Nucleus accumbens (tissue), 56 donors: ENCODE measurements at places on chromosomes 5 and 9.

DNA sequence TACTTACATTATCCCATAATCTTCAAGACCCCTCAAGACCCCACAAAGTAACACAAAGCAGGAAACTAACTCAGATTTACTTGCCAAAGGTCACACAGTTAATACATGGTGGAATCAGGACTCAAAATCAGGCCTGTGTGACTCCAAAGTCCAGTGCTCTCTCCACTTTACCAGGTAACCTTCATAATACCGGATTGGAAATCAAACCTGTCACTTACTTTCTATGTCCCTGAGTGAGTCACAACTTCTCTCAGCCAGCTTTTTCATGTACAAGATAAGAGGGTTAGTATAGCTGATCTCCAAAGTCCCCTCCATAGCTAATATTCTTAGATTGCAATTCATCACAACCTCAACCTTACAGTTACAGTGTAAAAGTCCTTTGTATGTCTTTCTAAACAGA is 17.1 kb downstream of the STRBP start:
- DNase-seq = no peak

DNA sequence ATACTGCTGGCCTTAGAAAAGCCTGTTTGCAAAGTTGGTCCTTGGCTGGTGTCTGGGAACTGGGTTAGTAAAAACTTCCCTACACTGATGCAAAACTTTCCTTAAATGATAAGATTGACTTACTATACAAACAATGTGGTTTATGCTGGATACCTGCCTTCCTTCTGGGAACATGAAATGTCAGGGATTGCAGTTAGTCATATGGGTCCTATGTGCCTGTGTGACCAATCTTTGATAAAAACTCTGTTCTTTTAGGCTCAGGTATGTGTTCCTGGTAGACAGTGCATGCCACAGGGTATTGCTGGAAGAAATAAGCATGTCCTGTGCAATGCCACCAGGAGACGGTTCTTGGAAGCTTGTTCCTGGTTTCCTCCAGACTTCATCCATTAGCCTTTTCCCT is 173.3 kb downstream of the RMI1 start:
- DNase-seq = no peak

- DNase-seq = no peak
Observed at GRCh38 chr5:68685863-68686262, 408.0 kb upstream of the SLC30A5 start.

DNA sequence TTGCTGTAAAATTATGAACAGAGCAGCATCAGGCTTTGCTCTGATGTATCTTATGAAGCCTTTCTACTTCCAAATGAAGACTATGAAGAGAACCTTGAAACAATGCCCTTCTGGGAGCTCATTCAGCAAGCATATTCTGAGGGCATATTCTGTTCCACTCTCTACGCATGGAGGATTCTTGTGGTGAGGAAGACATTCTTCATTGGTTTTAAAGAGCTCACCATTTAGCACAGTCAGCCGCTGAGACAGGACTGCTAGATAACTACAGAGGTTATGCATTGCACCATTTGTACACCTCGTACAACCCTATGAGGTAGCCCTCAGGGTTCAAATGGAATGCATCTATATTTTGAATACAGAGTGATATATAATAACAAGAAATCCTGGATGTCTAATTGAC is 61.0 kb downstream of the INVS start:
- DNase-seq = no peak

DNA sequence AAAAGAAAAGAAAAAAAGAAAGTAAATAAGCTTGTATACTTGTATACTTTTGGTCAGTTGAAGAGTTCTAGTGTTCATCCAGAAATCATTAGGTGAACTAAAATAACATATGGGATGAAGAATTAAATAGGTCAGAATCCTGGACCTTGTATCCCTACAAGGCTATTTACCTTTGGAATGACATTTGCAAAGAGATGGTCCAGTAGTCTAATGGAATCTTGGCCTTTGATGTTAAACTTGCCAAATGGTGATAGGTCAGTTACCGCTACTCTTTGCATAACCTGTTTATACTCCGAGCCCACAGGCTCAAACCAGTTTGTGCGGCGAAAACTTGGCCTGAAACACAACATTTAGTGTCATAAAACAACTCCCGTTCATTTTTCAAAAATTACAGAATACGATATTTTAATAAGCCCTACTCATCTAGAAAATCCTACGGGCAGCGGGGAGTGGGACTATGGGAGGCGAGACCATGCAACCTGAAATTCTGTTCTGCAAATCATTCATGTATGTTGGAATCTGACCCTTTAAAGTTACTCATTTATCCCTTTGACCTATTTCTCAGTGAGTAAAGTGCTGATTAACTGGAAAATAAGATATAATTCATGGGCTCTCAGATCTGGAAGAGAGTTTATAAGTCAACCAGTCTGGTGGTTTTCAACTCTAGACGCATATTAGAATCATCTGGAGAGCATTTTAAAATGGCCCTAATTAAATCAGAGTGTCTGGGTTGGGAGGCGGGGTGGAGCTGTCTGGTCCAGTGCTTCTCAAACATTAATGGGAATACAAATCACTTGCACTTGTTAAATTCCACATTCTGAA is 38.6 kb downstream of the DMGDH start:
- no peak for DNase-seq

- DNase-seq = no peak
Observed at GRCh38 chr9:114652776-114653555, 4.6 kb downstream of the TEX53 start.
